HepG2 (cell line): ENCODE measurements at places on chromosomes 2 and 18.
A peak's percentile ranks its signal among the peaks of the same experiment; 100 is the strongest.

DNA sequence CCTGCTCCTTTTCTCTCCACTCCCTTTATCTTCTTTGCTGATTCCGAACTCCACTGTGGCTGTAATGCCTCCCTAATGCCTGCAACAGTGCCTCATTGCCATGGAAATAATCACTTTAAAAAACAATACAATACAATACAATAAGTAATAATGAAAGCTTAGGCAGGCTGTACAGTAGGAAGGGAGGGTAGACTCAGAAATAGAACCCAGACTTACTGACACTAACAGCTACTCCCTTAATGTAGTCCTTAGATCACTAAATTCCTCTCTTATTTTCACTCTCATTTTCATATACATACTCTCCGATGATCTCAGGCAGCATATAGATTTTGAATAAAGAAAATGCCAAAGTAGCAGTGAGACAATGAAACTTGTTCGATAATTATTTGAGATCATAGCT lies 70.2 kb downstream of the DLGAP1 start:
- DNase-seq = no peak

DNA sequence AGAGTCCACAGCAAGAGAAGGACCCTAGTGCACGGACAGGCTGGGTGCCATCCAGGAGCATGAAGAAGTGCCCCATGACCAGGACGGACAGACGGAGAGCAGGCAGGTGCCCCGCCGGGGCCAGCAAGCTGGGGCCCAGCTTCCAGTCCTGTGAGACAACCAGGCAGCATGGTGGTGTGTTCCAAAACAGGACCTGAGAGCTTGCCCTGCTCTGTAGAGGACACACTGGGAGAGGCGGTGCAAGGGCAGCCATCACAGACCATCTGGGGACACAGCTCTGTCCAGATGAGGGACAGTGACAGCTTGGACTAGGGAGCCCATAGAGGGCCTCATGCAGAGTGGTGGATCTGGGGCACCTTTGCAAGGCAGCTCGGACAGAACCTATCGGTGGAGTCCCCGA lies 279.8 kb downstream of the EIPR1 start:
- DNase-seq = no peak

DNA sequence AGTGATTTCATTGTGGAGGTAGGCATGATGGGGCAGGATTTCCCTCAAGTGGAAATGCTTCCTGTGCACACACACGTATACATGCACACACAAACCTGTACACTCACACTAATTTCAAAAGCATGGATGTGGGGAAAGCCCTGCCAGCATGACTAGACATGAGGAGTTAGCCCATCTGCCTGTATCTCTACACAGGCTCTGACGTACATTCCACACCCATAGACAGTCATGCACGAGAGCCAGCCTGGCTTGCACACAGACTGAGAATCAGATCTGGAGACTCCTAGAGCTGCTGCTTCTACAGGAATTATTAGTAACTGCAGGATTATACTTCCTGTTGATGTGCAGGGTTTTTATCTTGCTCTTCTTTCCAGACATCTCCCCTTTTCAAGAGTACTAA lies 27.3 kb upstream of the NFU1 start:
- DNase-seq = no peak

DNA sequence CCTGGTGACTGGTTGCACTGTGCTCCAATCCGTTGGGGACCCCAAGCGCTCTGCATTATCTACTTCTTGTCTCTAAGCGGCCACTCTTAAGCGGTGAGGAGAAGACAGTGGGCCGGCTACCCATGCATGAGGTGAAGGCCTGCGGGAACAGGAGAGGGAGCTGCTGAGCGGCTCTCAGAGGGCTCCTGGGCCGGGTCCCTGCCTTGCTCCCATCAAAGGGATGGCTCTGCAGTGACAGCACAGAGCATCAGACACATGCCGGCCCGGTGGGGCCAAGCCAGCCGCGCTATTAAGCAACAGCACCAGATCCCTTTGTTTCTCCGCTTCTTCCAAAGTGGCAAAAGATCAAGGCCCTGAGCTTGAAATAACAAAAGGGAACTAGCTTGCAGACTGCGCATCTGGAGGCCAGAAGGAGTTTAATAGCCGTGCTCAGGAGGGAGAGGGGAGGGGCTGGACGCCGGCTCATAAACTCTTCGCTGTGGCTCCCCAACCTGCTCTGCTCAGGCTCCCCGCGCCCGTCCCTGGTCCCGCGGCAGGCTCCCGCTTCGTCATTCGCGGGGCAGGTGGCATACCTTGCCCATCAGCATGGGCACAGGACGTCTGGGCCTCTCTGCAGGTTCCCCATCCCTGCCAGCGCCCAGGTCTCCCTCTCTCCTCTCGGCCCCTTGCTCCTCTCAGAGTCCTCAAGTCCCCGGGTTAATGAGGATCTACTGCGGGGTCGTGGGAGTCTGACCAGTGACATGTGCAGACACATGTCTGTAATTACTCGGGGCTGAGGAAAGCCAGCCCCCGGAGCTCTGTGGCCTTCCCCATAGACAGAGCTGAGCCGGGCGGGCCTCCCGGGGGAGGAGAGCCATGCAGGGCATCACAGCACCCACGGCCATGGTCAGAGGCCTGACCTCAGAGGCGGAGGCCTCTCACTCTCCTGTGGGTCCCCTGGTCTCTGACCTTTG lies 96.7 kb downstream of the ASB1 start:
- peak; percentile 93 for DNase-seq

DNA sequence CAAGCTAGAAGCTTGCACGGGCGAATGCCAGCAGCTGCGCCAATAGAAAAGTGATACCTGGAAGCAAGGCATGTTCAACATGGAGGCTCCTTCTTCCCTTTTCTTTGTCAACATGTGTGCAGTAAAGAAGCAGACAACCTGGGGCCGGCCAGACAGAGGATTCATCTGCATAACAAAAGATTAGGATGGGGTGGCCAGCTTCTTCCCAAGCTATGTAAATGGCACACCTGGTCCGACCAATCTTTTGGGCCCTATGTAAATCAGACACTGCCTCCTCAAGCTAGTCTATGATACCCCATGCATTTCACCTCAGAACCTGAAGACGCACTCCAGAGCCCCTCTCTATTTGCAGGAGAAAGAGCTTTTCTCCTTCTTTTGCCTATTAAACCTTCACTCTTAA lies 66.4 kb upstream of the TGFA start:
- no peak for DNase-seq

GRCh38 chr2:206736935-206737334 lies 18.7 kb upstream of the DYTN start:
- DNase-seq = no peak

GRCh38 chr2:96970910-96971309 lies 15.5 kb downstream of the FAM178B start:
- DNase-seq = no peak

DNA sequence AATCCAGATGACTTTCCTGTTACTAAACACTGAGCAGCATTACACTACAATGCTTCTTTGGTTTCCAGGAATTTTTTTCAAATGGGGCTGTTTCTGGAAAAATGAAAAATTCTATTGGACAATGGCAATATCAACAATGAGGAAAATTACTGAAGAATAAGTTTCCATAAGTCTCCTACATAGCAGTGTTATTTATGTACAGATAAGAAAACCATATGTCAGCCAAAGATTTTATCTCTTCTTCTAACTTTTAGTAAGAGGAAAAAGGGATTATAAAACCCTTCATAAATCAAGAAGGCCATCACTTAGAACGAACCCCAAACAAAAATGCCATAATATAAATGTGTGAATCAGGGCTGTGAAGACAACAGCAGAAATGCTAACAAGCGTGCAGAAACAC lies 31.6 kb upstream of the NOSTRIN start:
- no peak for DNase-seq

GRCh38 chr2:38934742-38935141 lies 45.1 kb downstream of the ARHGEF33 start:
- DNase-seq = no peak

DNA sequence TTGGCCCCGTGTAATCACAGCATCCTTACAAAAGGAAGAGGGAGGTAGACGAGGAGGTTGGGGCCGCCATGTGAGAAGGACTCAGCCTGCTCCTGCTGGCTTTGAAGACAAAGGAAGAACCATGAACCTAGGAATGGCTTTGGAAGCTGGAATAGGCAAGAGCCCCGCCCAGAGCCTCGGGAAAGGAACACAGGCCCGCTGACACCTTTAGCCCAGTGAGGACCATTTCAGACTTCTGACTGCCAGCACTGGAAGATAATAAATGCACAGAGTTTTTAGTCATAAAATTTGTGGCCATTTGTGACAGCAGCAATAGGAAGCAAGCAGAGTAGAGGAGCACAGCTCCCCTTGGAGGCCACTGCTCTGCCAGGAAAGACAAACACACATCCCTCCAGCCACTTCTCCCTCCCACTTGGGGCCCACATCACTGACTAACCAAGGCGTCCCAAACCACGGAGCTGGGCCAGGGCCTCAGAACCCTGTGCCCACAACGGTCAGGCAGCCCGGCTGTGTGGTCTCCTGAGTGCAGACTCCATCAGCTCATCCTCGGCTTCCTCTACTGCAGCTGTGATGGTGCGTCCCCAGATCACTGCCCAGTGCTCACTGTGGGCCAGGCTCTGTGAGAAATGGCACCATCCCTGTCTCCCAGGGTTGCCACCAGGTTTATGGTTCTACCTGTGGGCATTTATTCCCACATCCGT lies 39.7 kb downstream of the TFCP2L1 start:
- no peak for DNase-seq

DNA sequence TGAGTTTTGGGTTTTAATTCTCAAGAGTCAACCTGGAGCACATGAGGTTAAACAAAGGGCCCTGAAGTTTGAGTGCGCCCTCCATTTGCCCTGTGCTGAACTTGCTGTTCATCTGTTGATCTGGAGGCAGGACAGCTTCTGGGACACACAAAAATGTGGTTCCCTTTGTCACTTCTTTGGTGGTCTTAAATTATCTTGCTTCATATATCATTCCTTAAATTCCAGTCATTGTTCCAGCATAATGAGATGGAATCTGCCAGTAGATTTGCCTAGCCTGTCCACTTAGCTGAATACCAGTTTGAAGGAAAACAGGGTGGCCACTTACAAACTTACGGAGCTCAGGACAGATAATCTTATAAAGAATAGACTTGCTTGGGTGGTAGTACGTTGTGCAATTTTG lies 916 bp downstream of the CETN1 start:
- DNase-seq = no peak

GRCh38 chr2:136424112-136424511 lies 306.2 kb upstream of the CXCR4 start:
- no peak for DNase-seq

GRCh38 chr2:9477914-9478313 lies 3.6 kb downstream of the IAH1 start:
- DNase-seq = no peak

GRCh38 chr18:36128907-36129299 lies 237 bp downstream of the SLC39A6 start:
- DNase-seq = no peak

DNA sequence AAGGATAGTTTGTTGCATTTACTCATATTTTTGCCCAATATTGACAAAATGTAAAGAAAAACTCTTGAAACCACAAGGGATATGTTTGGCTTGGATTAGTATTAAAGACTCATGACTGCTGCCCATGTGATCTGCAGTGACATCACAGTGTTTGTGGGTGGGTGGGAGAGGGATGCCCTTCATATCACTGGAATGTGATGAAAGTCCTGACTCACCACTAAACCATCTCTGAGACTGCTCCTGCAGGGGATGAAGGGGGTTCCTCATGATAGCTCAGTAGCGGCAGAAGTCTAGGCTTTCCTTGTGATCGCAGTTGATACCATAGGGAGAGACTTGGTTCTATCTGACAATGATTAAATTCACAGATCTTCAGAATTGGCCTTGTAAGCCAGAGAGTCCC lies 451.2 kb downstream of the CNTNAP5 start:
- peak; percentile 6 for DNase-seq

- no peak for DNase-seq
Observed at GRCh38 chr2:11679486-11680181, 9.6 kb upstream of the NTSR2 start.

DNA sequence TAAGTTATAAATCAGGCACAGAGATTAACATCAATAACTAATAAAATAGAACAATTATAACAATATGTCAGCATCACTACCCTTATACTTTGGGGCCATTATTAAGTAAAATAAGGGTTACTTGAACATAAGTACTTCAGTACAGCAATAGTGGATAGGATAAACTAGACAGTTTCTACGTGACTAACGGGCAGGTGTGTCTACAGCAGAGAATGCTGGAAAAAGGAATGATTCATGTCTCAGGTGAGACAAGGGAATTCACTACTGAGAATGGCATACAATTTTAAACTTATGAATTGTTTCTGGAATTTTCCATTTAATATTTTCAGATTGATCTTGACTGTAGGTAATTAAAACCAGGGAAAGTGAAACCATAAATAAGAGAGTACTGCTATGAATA lies 5.5 kb downstream of the WDR75 start:
- DNase-seq = no peak

DNA sequence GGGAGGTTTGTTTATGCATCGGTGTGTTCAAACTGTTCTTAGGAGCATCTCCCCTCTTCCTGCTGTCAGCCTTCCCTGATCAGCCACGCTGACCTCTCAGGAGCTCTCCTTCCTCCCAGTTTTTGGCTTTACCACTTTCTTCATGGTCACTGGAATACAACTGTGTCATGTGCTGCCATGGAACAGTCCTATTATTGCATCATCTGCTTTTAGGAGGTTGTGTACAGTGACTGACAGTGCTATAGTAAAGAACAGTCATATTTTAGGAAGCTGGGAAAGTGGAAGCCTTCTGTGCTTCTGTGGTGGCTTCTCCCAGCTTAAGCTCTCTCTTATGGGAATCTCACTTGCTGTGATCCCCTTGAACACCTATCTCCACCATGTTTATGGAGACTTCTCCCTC lies 165.5 kb downstream of the TPGS2 start:
- no peak for DNase-seq

- DNase-seq = no peak
Observed at GRCh38 chr2:105187531-105187930, 54.0 kb upstream of the GPR45 start.

- no peak for DNase-seq
Observed at GRCh38 chr18:62663731-62664336, 51.5 kb upstream of the PHLPP1 start.

DNA sequence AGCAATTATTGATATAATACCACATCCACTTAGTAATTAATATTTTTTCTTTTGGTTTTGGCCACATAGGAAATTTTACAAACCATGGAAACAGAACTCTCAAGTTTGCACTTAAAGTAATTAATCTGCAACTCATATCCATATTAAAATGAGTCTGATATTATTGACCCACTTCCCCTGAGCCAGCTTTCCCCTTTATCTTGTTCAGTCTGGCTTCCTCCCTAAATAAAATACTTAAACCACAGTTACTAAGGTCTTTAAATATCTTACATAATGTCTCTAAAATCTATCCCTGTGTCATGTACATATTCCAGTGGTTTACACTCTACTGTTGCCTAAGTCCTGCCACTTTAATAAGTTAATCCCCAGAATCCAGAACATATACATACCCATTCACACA lies 564.9 kb upstream of the FSHR start:
- DNase-seq = no peak

- DNase-seq = no peak
Observed at GRCh38 chr2:222025881-222026271, 272.9 kb downstream of the PAX3 start.

GRCh38 chr2:49032126-49032525 lies 122.2 kb downstream of the FSHR start:
- no peak for DNase-seq
